ENCODE measurements at places on chromosomes 4 and X. TPM values are rescaled to one million over a fixed set of nuclear protein-coding genes. Genes with fewer than 3 reads are reported as not detected.

IBSP gene
- total RNA-seq, result not detected

MAP7D2 gene
- total RNA-seq, result 2.7 TPM

HNRNPD gene
- total RNA-seq, result 353 TPM

- DNase-seq, result no peak
- H3K4me3 ChIP-seq, result no peak overlapping the region
- H3K4me1 ChIP-seq, result no peaks in the 10 kb centered on the region
- no peaks in the 10 kb centered on the region for H3K36me3 ChIP-seq
- H3K27ac ChIP-seq, result no peak overlapping the region
Measured at GRCh38 chr4:130559268-130559667, 1463.3 kb downstream of the C4orf33 start.

DNA sequence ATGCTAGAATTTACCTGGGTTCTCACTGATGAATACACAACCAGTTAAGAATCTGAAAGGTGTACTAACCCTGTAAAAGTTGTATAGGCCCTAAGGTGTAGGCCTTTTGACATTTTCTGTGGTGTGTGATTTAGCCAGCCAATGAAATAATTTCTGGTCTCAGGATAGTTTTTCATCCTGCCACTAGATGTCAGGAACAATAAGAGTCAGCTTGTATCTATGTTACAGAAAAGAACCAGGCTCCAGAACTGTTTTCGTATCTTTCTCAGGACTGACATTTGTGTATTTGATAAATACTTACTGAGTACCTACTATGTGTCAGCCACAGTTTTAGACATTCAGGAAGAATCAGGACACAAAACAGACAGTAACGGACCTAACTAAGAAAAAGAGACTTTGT lies 673.6 kb upstream of the TENM3 start:
- no peaks in the 10 kb centered on the region for H3K36me3 ChIP-seq
- peaks cover 2% of the 10 kb centered on the region for H3K27me3 ChIP-seq
- H3K27ac ChIP-seq, result no peak overlapping the region

DNA sequence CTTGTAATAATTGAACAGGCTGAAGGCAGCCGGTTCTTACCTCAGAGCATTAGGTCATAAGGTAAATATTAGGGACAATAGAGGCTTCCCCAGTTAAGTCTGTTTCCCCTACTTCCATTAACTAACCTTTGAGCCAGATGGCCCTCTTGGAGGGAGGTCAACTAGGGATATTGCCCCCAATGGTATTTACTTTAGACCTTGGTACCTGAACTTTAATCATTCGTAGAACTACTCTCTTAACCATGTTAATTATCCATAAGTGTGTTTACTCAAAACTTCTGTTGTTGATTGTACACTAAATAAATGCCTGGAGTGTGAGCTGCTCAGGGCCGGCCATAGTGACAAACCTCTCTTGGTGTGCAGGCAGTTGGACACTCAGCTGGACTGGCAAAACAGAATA lies 1843.5 kb upstream of the AGA start:
- H3K27me3 ChIP-seq, result no peaks in the 10 kb centered on the region
- DNase-seq, result no peak
- H3K27ac ChIP-seq, result no peak overlapping the region
- H3K4me1 ChIP-seq, result no peaks in the 10 kb centered on the region

- H3K4me1 ChIP-seq, result peaks cover 2% of the 10 kb centered on the region
- DNase-seq, result no peak
- H3K36me3 ChIP-seq, result peaks cover 21% of the 10 kb centered on the region
- H3K27me3 ChIP-seq, result peaks cover 7% of the 10 kb centered on the region
- H3K27ac ChIP-seq, result no peak overlapping the region
Measured at GRCh38 chr4:127856813-127857447, 23.8 kb upstream of the PLK4 start.

DNA sequence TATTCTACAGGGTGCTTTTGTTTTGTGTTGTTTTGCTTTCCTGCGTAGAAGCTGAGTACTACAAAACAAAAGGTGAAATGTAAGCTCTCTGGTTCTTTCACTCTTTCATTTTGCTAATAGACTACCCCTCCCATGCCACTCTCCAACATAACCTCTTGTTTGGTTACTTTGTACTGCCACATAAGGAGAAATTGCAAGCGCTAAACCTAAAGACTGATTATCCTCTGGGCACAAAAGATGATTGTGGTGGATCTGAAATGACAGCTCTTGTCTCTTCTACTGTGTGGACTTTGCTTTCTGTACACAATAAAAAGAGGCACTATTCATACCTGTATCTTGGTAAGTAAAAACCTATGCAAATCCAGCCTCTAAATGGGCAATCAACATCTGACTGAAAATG lies 5.3 kb downstream of the MBNL3 start:
- peaks cover 3% of the 10 kb centered on the region for H3K27me3 ChIP-seq
- no peak for DNase-seq
- no peak overlapping the region for H3K4me3 ChIP-seq

DNA sequence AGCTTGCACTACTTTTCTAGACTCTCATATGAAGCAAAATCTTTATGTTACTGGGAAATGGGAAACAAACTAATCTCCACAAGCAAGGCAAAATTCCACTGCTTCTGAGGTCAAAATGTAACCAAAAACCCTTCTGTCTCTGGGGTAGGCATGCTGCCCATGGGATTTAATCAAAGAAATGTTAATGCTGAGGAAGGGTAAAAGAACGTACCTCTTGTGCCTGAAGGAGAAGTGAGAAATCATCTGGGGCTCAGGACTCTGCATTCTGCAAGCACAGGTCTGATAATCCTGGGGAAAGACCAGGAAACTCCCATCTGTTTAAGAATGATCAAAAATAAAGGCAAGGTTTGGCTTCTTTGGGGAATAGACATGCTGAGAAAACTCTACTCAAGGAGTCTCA lies 184.7 kb downstream of the GRID2 start:
- no peak for DNase-seq
- H3K27ac ChIP-seq, result no peak overlapping the region
- H3K4me1 ChIP-seq, result no peaks in the 10 kb centered on the region
- H3K36me3 ChIP-seq, result no peaks in the 10 kb centered on the region
- no peaks in the 10 kb centered on the region for H3K27me3 ChIP-seq
